Cardiac septum (tissue), 1 donor: ENCODE measurements at places on chromosomes 11 and 22.

DNA sequence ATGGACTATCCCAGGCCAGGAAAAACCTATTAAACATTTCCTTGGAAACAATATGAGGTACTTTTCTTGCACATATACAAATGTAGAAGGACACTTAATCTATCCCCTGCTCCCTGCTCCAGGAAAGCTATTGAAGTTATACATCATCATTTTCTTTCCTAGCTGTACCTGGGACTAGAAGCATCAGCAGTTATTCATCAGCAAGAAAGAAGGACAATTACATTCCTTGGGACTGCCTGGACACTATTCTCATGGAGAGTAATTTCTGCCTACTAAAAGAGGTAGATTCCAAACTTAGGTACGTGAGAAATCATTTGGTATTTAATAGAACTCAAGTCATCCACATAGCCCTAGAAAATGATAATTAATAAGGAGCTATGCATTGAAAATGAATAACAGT, 51.0 kb upstream of the PICALM start:
- DNase-seq: no peak

DNA sequence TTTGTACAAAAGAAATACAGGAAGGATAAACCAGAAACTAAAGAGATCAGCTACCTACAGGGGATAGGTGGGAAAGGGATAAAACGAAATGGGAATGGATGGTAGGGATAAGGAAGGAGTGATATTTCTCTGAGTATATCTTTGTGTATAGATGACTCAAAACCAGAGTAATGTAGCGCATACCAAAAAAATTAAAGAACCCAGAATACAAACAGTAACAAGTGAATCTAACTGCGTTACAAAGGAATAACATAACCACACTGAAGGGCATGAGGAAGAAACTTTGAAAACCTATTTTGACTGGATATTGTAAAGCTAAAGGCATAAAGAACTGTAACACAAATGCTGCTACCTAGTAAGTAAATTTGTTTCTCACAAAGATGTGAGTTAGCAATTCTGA, 37.9 kb downstream of the MAPK1 start:
- no peak for DNase-seq

GRCh38 chr22:49735411-49735900, 92.2 kb downstream of the BRD1 start:
- no peak for DNase-seq

DNA sequence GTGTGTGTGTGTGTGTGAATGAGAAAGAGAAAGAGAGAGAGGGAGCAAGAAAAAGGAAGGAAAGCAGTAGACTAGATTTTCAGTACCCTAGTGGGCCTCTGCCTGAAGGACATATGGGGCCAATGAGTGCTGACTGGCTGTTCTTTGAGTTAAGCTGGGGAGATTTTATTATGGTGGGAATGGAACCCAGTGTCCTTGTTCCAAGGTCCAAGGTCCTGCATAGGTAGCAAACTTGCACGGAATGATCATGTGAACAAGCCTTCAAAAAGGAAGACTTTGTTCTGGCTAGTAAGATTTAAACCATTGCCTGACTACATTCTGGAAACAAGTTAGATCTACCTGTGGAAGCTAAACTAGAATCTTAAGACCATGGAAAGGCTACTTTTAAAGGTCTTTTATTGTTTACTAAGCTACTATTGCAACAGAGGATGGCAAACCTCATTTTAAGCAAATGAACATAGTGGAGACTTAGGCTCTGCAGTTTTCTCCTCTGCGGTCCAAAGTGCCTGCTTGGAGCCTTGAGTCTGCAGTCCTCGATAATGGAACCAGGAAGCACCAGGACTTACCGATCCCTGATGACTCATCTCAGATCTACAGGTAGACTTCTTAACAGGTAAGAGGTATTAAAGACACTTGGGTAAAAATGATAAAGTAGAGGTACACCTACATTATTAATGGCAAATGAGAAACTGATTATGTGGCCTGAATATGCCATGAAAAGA, 10.2 kb upstream of the GRAMD1B start:
- no peak for DNase-seq

DNA sequence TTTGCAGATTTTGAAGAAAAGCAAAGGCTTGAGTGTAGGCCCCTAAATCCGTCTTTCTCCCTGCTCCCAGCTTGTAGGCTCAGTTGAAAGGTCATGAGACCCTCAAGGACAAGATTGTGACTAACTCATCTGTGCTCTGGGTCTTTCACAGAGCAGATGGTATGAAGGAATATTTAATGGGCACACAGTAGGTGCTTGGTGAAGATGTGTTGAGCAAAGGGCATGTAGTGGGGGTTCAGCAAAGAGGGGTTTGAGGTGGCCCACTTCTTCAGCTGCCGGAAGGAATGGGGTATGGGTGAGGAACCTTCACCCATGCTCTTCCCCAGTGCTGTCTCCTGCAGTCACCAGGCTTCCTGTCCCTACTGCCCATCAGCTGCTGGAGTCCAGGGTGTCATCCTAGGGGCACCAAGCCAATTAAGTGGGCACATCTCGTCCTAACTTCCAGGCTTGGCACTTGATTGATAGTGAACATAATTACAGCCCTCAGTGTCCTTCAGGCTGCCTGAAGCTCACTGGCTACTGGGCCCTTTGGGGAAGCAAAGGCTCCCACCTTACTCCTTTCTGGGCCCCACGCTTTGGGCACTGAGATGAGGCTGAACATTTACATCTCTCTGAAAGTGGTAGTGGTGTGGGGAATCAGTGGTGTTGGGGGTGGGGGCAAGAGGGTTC, 15.0 kb downstream of the DGAT2 start:
- no peak for DNase-seq

DNA sequence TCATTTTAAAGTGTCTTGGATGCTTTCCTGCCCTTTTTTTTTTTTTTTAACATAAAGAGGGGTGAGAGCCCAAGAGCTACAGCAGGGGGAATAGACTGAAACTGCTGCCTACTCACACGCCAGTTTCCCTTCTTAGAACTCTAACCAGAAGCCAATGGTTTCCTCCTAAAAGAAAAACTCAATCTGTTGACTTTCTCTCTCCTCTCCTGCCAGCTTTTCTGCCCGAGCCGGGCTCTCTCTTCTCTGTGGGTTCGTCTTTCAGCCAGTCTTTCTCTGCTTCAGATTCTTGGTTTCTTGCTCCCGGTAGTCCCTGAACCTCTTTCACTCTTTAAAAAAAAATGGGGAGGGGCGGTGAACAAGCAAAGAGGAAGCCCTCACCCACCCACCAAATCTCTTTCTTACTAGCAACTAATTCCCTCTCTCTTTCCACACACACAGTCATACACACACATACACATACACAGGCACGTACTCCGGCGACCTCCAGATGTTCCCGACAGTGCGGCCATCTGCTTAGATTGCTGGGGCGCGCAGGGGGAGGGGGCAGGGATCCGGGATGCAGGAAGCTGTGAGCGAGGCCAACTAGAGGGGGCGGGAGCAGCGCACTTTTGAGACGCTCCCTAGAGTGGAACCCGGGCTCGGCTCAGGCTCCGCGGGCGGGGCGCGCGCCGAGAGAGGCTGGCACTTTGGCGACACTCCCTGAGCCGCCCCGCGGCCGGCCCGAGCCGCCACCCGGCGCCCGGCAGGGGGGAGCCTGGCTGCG, 444 bp upstream of the TSKU start:
- DNase-seq: peak; percentile 91

DNA sequence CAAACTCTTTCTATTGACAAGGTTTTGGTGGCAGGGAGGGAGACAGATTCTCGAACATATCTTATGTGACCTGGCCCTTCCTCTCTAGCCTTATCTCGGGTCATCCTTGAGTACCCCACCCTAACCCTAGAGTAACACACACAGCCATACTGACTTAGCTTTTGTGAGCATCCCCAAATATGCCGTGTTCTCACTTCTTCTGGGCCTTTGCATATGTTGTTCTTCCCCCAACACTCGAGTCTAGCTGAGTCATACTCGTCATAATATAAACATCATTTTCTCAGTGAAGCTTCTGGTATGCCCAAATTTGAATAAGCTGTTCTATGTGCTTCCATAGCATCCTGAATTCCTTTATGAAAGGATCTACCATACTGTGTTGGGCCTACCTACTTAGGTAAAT, 8.0 kb downstream of the TTC17 start:
- DNase-seq: no peak

DNA sequence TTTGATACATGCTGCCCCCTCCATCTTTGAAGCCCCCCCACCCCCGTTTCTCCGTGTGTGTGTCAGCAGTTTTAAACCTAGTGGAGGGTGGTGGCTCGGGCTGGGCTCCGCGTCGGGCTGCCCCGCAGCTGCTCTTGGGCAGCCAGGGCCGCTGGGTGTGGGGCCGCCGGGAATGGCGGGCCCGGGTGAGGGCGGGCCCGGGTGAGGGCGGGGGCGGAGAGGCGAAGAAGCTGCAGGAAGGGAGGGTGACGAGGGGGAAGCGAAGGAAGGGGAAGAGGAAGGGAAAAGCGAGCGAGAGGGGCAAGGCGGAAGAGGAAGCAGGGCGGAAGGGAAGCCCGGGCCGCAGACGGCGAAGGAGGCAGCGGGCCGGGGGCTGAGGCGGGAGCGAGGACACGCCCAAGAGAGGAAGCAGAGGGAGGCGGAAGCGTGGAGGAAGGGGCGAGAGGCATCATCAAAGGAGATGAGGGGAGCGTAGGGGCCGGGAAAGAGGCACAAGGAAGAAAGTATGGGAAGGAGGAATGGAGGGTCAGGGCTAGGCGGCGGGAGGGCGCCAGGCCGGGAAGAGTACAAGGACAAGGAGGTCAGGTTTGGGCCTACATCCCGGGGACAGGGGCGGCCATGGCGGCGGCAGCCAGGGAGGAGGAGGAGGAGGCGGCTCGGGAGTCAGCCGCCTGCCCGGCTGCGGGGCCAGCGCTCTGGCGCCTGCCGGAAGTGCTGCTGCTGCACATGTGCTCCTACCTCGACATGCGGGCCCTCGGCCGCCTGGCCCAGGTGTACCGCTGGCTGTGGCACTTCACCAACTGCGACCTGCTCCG, 82.4 kb downstream of the BCR start:
- no peak for DNase-seq

GRCh38 chr11:111982541-111983186, 42.5 kb upstream of the DLAT start:
- no peak for DNase-seq

DNA sequence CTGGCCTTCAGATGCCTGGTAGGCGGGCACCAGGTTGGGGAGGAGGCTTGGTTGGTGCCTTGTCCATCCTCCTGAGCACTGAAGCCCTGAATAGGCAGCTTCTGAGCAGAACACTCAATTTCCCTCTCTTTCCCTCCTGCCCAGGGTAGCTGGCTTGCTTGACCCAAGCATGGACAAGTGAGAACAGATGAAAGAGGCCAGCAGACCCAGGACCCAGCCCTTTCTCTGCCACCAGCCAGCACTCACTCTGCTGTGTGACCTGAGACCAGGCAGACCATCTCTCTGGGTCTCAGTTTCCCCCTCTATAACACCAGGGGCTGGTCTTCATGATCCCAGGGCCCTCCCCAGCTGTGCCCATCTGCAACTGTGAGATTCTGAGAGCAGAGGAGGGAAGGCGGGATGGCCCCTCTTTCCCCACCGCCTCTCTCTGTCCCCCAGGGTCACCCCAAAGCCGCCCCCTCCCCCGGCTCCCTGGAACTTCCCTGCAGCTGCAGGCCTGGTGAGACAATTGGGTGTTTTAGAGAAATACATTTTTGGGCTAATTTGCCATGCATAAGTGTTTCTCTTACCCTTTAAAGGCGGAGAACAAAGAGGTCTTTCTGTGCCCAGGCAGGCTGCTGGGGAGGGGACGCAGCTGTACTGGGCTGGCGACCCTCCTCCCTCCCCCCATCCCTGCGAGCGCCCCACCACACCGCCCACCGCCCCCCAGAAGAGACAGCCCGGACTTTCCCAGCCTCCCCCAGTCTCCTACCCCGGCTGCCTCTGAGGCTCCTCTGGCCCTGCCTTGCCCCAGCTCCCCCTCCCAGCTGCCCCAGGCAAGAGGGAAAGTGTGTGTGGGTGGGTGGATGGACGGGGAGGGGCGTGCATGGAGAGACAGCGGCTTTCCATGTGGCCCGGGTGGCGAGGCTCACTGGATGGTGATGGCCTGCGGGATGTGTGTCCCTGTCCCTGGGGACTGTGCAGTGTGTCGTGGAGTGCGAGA, 30.8 kb upstream of the PICK1 start:
- no peak for DNase-seq

GRCh38 chr22:25953276-25953675, 211.3 kb downstream of the MYO18B start:
- DNase-seq: no peak

GRCh38 chr11:69367211-69367964, 73.4 kb downstream of the MYEOV start:
- peak; percentile 49 for DNase-seq

- DNase-seq: no peak
Measured at GRCh38 chr11:67306769-67307544, 3.6 kb downstream of the SSH3 start.

DNA sequence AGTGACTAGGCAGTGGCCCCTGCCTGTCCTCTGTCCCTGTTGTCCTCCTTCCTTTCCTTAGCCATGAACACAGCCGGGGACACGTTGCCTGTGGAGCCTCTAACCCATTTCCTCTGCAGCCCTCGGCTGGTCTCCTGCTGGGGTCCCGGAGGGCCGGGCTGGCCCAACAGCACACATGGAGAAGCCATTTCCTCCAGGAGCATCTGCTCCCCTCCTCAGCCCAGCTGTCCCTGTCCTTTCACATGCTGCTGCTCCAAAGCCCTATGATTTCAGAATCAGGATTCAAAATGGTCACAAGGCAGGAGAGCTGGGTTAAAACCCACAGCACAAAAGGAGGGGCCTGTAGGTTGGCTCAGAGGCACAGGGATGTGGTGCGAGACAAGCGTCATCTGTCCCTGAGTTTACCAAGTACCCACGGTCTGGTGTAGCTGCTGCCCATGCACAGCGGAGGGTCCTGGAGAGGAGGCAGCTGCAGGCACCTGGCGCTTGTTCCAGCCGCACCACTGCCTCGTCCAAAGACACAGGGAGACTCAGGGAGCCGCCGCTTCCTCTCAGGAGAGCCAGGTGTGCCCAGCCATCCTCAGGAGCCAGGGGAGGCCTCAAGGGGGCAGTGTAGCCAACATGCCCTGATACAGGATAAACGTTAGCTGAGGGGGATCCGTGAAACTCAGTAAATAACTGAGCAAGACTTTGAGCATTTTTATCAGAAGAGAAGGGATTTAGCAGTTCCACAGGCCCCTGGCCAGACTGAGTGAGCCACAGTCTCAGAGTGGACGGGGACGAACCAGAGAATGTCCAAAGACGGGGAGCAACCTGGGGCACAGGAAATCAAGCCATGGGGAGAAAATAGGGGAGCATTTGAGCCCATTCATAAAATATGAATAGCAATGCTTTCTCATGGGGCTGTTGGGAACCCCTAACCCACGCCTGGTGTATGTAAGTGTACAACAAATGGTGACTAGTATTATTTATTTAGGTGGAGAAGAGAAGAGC, 3.9 kb upstream of the VSIG10L2 start:
- DNase-seq: peak; percentile 71

DNA sequence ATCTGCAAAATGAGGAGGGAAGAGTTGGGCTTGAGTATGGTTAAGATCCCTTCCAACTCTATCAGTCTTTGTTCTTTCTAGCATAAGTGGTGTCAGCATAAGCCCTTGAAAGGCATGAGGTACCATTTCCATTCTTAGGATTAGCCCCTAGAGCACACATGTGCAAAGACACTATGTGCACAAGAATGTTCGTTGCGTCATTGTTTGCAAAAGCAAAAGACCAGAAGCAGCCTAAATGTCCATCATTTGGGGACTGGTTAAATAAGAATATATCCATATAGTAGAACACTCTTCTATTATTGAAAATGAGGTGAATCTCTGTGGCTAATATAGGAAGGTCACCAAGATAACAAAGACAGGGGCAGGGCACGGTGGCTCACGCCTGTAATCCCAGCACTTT, 10.0 kb upstream of the KCTD14 start:
- no peak for DNase-seq
